ENCODE measurements at places on chromosomes 2 and 18.

GRCh38 chr2:48674933-48675332 lies 57.3 kb downstream of the GTF2A1L start:
- peak; percentile 27 for DNase-seq

DNA sequence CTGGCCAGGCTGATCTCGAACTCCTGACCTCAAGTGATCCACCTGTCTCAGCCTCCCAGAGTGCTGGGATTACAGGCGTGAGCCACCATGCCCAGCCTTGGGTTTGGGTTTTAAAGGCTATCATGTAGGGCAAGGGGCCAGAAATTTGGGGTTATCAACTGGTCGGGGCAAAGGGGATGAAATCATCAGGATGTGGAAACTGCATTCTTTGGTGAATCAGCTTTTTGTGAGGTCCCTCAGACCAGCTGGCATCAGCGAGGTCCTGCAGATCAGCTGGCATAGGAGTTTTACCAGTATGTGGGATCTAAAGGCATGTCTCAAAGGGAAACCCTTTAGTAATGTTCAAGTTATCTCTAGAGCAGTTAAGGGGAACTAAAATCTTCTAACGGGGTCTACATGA lies 6.4 kb upstream of the GEMIN6 start:
- peak; percentile 42 for DNase-seq

- no peak for DNase-seq
Observed at GRCh38 chr2:109614715-109615636, 812 bp downstream of the SOWAHC start.

GRCh38 chr18:37471637-37472036 lies 94.0 kb downstream of the CELF4 start:
- no peak for DNase-seq

- no peak for DNase-seq
Observed at GRCh38 chr2:239654266-239654665, 253.4 kb upstream of the HDAC4 start.

GRCh38 chr18:59459369-59460071 lies 100.5 kb upstream of the LMAN1 start:
- peak; percentile 18 for DNase-seq

GRCh38 chr2:113324684-113325160 lies 46.0 kb upstream of the PAX8 start:
- DNase-seq, result peak; percentile 52

DNA sequence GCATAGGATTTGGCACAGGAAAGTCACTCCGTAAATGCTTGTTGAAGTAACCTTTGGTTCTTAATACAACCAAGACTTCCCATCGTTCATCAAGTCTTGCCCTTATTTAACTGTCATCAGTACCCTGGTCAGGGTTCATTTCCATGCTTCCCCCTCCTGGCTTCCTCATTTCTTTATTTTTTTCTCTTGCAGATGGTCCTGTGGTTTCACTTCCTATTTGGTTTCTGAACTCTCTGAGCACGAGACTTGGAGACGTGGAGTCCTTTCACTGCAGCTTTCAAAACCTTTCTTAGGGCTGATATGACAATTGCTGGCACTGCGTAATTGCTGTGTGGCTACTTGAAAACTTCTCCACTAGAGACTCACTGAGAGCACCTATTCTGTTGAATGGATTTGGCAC lies 59.9 kb upstream of the PID1 start:
- DNase-seq, result peak; percentile 29

- no peak for DNase-seq
Observed at GRCh38 chr18:9989481-9989880, 75.7 kb downstream of the VAPA start.

DNA sequence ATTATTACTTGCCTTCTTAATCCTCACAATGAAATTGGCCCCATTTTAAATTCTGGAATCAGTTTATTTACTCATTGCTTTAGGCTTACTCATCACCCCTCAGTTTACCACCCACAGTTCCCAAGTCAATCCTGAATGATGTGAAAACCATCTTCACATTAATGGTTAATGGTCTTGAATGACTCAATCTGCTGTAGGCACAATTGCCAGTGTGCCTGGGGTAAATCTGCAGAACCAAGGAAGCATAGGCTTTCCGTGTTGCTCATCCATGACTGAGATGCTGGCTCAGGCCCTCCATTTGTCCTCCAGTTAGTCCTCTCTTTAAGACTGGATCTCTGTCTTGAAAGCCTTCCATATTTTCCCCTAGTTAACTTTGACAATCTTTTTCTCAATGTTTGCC lies 164.5 kb downstream of the PMAIP1 start:
- no peak for DNase-seq

- DNase-seq, result peak; percentile 83
Observed at GRCh38 chr2:43224131-43224570, 2.3 kb downstream of the ZFP36L2 start.

- DNase-seq, result peak; percentile 20
Observed at GRCh38 chr2:56077359-56077915, 106.4 kb upstream of the CCDC85A start.

DNA sequence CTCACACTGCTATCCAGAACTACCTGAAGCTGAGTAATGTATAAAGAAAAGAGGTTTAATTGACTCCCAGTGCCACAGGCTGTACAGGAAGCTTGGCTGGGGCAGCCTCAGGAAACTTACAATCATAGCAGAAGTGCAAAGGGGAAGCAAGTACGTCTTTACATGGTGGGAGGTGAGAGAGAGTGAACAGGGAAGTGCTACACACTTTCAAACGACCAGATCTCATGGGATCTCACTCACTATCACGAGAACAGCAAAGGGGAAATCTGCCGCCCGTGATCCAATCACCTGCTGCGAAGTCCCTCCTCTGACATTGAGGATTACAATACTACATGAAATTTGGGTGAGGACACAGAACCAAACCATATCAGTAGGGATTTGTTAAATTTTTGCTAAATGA lies 150.4 kb upstream of the NXPH2 start:
- DNase-seq, result no peak

- DNase-seq, result no peak
Observed at GRCh38 chr18:12079491-12080237, 14.0 kb upstream of the ANKRD62 start.

- no peak for DNase-seq
Observed at GRCh38 chr2:103132536-103133217, 370.8 kb downstream of the TMEM182 start.

GRCh38 chr2:27723372-27724144 lies 48.0 kb upstream of the MRPL33 start:
- DNase-seq, result peak; percentile 58

DNA sequence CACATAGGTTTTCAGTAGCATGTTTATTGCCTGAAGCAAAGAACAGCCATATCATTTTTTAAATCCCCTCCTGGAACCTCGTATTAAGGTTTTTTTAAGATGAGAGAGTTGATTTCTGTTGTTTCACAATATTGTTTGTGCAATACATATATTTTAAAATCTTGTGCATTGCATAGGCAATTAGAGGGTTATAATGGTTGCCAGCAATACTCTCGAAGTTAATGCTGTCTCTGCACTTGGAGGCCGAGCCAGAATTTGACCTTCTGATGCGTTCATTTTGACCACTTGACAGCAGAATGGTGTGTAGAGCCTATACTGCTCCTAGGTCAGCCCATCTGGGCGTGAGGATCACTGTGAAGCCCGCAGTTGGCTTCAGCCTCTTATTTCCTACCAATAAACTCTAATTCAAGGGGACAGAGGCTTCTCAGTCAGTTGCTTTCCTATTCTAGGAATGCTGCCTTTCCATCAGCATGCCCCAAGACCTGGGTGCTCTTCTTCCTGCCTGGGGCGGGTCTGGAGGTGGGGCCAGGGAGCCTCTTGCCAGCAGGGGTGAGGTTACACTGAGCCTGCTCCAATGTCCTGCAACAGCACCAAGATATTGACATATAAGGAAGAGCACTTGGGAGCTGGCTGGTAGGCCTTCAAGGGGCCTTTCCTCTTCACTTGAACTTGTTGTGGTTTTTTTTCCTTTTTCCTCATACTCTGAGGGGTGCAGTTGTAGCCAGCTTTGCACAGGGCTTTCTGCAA lies 91.4 kb upstream of the BCL2L11 start:
- DNase-seq, result no peak

DNA sequence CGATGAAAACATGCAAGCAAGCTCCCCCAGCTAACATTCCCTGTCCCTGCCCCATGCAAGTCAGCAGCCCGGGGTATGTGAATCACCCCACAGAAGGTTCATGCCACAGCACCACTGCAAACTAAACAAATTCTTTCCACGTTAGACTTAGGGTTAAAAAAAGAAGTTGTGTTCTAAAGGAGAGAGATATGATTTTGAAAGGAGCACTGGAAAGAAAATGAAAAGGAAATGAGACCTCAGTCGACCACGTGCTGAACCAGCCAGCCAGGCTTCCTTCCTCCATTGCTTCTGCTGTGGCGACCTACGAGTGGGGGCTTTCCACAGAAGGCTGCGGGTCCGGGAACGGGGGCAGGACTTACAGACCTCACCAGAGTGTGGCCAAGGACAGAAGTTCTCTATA lies 52.0 kb downstream of the ARL4C start:
- no peak for DNase-seq

GRCh38 chr2:191038241-191038725 lies 24.3 kb upstream of the STAT1 start:
- DNase-seq, result no peak

DNA sequence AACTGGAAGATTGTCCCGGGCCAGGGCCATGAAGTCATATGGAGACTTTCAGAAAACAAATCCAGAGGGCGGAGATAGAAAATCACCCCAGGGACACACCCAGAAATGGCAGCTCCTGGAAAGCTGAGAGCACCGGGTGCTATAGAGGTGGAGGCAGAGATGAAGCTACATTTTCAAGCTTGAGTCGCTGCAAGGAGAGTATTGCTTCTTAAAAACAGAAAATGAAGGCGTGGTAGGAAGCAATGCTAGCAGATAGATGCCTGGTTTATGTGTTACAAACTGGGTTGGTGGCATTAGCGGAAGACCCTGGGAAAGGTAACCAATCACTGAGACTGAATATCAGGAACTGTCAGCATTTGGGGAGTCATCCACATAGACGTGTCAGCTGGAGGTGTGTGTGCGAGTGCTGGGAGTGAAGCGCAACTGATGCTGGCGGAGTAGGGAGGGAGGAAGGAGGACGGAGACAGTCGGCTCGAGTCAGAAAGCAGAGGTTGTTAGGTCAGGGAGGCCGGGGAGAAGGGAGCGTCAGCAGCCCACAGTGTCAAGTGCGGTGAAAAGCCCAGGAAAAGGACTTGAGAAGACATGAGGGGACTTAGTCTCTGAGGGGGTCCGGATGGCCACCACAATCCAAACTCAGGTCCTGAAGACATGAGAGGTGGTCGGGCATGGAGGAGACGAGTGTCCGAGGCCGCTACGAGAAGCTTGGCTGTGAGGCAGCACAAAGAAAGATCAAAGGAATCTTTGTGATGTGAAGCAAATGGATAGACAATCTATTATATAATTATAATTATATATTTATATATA lies 45.4 kb downstream of the C18orf63 start:
- no peak for DNase-seq

- DNase-seq, result no peak
Observed at GRCh38 chr2:65939687-65940086, 495.2 kb upstream of the MEIS1 start.

- DNase-seq, result no peak
Observed at GRCh38 chr18:11183637-11184036, 34.3 kb upstream of the PIEZO2 start.

DNA sequence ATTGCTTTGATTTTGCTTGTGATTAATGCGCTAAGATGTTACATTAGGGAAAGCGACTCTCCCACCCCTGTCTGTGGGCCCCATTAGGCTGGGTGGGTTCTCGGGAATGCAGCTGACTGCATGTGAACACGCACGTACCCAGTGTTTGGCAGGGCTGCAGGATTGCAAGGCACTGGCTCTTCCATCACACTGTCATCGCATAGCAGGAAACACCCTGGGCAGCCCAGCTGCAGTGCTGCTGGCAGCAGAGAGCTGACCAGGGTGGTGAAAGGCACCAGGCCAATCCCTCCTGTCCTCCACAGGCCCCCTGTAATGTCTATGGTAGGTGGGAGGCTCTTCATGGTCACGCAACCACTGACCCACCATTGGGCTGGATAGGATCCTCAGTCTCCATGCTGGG lies 34.4 kb upstream of the FZD7 start:
- no peak for DNase-seq

- DNase-seq, result no peak
Observed at GRCh38 chr2:10344105-10345066, 41.7 kb downstream of the HPCAL1 start.

DNA sequence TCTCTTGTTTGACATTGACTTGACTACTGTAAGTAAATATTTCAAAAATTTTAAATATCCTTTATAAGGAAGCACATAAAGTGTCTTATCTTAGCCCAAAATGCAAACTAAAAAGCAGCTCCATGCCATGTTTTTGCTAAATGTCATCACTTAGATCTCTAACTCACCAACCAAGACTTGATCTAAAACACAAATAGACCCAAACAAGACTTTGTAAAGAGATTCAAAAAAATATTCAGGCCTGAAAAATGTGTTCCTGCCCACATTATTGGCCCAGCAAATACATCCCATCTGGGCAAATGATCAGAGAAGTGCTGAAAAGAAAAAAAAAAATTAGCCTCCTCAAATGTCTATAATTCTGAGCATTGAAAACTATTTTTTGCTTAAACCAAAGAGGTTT lies 187.6 kb downstream of the MREG start:
- no peak for DNase-seq

- no peak for DNase-seq
Observed at GRCh38 chr2:159850789-159851188, 52.8 kb upstream of the CD302 start.

DNA sequence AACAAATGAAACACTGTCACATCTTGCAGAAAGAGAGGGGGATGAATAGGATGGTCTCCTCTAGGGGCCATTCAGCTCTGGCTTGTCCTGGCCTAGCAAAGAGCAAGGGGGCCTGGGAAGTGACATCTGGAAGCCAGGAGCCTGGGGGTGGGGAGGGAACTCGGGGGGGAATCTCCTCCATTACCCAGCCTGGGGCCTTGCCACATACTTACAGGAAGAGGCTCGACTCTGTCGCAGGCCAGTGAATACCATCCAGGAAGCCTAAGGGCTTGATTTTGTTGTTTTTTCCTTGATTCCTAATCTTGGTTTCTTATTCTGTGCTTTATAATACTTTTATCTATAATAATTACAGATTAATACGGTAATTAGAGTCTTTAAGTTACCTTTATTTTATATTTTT lies 797.5 kb upstream of the ID2 start:
- DNase-seq, result no peak

DNA sequence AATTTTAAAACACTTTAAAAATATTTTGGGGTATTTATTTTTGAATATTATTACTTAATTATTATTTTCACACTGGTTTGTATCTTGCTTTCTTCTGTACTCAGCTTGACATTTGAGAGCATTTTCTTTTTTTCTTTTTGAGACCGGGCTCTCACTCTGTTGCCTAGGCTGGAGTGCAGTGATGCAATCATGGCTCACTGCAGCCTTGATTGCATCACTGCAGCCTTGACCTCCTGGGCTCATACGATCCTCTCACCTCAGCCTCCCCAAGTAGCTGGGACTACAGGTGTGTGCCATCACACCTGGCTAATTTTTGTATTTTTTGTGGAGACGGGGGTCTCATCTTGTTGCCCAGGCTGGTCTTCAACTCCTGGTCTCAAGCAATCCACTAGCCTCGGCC lies 79.9 kb upstream of the DLX2 start:
- no peak for DNase-seq

- no peak for DNase-seq
Observed at GRCh38 chr2:238124488-238125126, 13.9 kb upstream of the KLHL30 start.
